Natural killer cell treated with Interleukin-12 subunit alpha and Interleukin-12 subunit beta and Interleukin-15 and Interleukin-18, amount 100 ng/mL, for 72 hours (primary cell): ENCODE measurements at places on chromosomes 12 and 14.

DNA sequence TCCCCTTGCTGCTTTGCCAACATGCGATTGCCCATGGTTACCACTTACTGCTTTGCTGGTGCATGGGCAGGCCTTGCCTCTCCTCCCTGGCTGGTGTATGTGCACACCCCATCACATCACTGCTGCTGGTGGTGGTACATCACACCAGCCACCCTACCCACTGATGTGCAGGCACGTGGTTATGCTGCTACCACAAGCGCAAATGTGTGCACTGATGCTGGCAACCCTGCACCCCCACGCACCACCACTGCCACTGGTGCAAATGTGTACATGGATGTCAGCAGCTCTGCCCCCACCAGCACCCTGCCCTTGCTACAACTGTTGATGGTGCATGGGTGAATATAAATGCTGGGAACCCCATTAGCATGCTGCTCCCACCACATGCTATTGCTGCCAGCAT is 261.7 kb downstream of the AEBP2 start:
- DNase-seq: no peak

DNA sequence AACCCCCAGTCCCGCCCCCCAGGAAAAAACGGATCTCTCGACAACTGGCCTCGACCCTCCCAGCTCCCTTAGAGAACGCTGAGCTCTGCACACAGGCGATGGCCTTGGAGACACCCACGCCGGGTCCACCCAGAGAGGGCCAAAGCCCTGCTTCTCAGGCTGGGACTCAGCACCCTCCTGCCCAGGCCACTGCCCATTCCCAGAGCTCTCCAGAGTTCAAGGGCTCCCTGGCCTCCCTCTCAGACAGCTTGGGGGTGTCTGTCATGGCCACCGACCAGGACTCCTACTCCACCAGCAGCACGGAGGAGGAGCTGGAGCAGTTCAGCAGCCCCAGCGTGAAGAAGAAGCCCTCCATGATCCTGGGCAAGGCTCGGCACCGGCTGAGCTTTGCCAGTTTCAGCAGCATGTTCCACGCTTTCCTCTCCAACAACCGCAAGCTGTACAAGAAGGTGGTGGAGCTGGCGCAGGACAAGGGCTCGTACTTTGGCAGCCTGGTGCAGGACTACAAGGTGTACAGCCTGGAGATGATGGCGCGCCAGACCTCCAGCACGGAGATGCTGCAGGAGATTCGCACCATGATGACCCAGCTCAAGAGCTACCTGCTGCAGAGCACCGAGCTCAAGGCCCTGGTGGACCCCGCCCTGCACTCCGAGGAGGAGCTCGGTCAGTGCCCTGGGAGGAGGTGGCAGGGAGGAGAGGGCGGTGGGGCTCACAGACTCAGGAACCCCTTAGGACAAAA is 95.8 kb downstream of the LGMN start:
- no peak for DNase-seq

- no peak for DNase-seq
Measured at GRCh38 chr12:123671876-123672275, 963 bp downstream of the TCTN2 start.

DNA sequence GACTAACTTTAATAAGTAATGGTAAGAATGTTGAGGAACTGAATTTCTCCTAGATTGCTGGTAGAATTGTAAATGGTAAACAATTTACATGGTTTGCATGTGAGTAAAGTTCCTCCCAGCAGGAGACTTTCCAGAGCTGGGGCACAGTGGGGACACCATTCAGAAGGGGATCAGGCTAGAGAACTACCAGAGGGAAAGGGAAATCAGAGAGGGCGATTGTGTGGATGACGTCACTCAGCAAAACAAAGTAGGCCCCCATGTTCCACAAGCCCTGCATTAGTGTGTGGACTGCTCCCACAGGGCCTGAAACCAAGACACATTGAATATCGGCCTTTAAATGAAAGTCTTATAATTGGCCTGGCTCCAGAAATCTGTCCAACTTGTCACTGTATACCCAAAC is 9.5 kb downstream of the RNASE11 start:
- no peak for DNase-seq

DNA sequence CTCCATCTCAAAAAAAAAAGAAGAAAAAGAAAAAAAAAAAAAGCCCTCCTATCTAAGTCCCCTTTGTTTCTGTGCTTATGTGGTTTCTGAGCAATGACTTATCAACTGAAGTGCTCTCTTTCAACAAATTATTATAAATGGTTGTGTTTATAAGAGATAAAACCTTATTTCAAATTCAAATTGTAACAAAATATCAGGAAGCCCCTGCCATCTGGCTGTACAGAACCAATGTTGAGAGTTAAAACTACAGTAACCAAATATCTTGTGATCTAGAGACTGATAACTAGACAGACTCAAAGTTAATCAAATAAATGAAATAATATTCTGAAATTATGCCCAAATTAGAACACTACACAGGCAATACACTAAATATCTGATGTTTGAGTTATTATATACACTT is 143.0 kb upstream of the CPNE8 start:
- no peak for DNase-seq

DNA sequence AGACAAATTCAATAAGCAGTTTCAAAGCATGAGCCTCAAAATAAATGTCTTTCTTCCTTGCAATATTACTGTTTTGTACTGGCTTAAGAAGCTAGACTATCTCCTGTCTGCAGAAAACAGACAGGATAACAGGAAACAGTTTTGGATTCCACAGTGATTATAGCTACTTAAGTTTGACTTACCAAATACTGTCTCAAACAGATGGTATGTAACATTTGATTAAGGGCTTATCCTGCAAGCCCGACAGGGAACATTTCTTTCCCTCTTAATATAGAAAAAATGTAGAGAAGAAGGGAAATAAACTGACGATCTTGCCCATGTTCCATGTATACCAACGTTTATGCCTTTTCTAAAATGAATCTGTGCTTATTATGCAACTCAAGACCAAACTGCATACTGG is 179.9 kb upstream of the EEA1 start:
- DNase-seq: no peak

DNA sequence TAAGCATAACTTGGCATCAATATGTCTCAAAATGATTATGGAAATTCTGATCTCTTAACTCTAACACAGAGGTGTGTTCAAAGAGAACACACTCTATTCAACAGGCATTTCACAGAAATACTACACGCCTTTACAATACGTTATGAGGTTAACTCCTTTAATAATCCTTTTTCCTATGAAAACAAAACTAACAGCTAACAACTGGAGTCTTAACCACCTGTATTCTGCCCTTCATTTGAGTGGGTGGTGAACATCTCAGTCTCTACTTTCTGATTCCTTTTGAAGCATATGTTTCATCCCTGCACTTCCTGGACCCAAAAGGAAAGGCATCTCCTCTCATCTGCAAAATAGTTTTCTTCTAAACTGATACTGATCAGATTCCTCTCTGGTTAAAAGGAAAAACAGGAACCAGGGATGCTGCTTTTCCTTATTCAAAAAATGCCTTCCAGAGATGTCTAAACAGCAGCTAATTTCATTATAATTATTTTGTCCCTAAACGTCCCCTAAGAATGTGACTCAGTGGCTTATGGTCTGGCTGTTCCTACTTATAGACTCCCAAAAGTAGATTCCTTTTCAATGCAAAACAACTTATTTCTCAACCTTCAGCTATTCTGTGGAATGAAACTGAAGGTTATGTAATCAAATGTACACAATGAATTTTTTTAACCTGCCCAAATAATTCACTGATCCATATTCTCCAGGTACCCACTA is 24.1 kb downstream of the ITPR2 start:
- DNase-seq: no peak

GRCh38 chr14:64338616-64339316 is 44.6 kb upstream of the ESR2 start:
- peak; percentile 93 for DNase-seq

DNA sequence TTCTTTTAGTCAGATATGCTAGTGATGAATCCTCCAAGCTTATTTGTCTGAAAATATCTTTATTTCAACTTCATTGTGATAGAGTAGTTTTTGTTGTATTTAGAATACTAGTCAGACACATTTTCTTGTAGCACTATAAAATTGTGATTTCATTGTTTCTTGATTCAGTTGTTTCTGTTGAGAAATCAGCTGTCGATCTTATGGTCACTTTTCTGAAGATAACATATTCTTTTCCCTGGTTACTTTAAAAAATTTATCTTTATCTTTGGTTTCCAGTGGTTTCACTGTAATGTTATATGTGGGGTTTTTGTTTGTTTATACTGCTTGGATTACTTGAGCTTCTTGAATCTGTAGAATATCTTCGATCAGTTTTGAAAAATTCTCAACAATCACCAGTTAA is 426.1 kb downstream of the SOX5 start:
- DNase-seq: no peak

- no peak for DNase-seq
Measured at GRCh38 chr14:102985665-102986064, 63.2 kb downstream of the AMN start.

DNA sequence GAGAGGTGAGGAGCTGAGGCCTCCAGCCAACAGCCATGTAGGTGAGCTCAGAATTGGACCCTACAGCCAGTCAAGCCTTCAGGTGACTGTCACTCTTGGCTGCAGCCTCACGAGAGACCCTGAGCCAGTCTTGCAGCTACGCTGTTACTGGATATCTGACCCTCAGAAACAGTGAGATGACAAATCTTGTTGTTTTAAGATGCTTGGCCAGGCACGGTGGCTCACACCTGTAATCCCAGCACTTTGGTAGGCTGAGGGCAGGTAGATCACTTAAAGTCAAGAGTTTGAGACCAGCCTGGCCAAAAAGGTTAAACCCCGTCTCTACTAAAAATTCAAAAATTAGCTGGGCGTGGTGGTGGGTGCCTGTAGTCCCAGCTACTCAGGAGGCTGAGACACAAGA is 6.2 kb downstream of the PLEK2 start:
- no peak for DNase-seq

GRCh38 chr14:76810953-76811400 is 1.7 kb downstream of the ANGEL1 start:
- DNase-seq: no peak

GRCh38 chr14:75877292-75877691 is 104.5 kb downstream of the TGFB3 start:
- no peak for DNase-seq

GRCh38 chr14:90091393-90091792 is 29.6 kb downstream of the KCNK13 start:
- no peak for DNase-seq

DNA sequence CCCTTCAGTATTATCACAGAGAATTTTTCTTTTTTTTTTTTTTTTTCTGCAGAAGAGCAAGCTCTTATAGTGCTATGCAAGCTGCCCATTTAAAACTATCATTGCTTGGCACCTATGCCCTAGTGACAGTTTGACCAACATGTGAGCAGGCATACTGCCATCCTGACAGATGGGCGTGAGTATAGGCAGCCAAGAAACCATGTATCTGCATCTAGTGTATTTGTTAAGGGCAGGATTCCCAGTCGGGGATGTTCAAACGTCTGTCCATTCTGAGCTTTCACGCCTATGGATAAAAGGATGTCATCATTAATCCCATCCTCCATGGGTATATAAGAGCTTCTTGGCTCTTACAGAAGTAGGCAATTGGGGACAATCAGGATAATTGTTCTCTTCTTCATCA is 8.8 kb downstream of the VRK1 start:
- DNase-seq: no peak

DNA sequence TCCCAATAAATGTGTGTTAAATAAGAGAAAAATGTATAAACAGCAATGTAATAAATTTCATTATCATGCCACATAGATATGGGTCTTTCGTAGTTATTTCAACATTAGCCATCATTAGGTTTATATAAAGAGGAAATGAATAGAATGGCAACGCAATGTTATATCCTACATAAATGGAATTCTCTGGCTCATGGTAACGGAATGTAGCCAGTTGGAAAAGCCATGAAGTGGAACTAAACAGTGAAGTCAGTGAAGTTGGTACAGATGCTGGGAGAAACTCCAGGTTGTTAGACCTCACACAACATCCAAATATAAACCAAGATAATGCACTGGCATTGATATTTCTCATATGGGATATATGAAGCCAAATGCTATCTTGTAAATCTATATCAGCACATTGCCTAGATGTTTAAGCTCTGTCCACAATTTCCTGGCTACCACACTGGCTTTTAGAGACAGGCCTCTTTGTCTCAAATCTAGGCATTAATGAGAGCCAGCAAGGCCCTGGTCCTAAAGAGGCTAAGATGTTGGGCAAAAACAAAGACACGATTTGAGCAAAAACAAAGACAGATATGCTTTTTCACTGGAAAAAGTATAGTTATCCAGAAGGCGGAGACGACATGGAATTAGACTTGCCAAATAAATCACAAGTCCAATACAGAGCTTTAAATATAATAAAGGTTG is 861.0 kb downstream of the RPS29 start:
- DNase-seq: no peak

DNA sequence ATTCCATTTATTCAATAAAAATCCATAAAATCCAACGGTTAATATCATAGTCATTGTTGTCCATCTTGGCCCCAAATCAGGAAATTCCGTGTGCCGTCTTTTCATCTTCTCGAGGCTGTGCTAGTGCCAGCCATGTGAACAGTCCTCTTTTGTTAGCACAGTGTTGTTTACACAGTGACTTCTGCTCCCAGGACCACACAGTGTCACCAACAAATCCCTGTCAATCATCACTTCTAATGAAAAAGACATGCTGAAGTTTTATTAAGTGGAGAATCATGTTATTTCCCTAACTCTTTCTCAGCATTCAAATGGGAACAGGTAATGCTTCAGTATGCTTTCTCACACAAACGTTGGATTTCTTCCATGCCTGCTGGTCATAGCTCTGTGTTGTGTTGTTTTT is 1.9 kb upstream of the SLCO1A2 start:
- no peak for DNase-seq

DNA sequence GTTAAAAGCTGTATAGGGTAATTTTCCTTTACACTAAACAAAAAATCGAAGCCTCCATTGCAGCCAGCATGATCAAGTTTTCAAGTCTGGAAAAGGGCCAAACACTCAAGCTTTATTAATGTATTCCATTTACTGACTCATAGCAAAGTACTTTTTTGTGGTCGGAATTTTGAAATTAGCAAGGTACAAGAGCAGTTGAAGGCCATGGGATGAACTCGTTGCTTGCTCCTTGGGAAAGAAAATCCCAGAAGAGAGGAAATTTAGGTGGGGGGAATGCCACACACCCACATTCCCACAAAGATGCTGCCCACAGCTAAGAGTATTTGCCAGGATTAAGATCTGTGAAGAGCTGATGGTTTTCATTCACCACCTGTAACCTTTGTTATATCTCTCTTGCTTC is 333.7 kb downstream of the EGLN3 start:
- DNase-seq: no peak

DNA sequence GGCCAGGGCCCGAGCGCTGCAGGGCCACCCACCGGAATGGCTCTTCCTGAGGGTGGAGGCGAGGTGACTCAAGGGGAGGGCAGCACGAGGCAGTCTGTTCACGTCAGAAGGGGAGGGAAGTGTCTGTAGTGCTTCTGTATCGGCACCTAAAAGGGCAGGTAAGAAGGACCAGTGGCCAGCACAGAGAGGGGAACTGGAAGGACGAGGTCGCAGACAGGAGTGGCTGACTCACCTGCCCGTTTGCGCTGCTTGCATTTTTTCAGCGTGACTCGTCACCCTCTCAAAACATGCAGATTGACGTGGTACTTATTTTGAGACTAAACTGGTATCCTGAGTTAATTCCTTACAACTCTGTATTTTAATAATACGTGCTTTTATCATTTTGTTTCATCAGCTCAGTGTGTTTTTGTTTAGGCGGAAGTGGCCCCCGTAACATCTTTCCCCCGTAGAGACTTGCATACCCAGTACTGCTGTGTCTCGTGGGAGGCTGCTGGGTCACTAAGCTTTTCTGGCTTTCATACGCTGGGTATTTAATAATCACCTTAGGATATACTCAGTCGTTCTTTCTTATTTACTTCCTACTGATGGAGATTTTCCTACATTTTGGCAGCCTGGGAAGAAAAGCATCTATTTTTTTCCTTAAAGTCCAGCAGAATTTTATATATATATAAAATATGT is 26.4 kb downstream of the SFSWAP start:
- no peak for DNase-seq
